ENCODE measurements at places on chromosomes 6 and 20. TPM values are rescaled to one million over a fixed set of nuclear protein-coding genes. Genes with fewer than 3 reads are reported as not detected.

Gene FLOT1
- 73.7 TPM for total RNA-seq

Gene PTCRA
- total RNA-seq = 0.56 TPM

Gene HLA-DQB1
- 10.7 TPM for total RNA-seq

Gene BMP7
- total RNA-seq = not detected

Gene ZNF391
- total RNA-seq = 0.53 TPM

Gene PNPLA1
- 0.66 TPM for total RNA-seq

Gene GPR6
- total RNA-seq = not detected

Gene DLK2
- total RNA-seq = 0.30 TPM

Gene CDSN
- total RNA-seq = not detected

Gene SPTLC3
- 0.74 TPM for total RNA-seq

Gene WFDC11
- total RNA-seq = not detected

Gene NOP56
- total RNA-seq = 375 TPM

Gene ABHD12
- 27.6 TPM for total RNA-seq

Gene XKR7
- 0.05 TPM for total RNA-seq

Gene CRIP3
- 2.1 TPM for total RNA-seq

Gene ID4
- not detected for total RNA-seq

Gene ZNF334
- 0.71 TPM for total RNA-seq

GRCh38 chr6:138105446-138105845 lies 1.8 kb downstream of the PERP start:
- H3K4me3 ChIP-seq = no peak overlapping the region
- H3K4me1 ChIP-seq = peaks cover 8% of the 10 kb centered on the region
- H3K27ac ChIP-seq = no peak overlapping the region
- H3K27me3 ChIP-seq = no peaks in the 10 kb centered on the region
- no peak for DNase-seq

GRCh38 chr20:39468703-39469102 lies 506.6 kb downstream of the DHX35 start:
- no peaks in the 10 kb centered on the region for H3K4me1 ChIP-seq
- no peaks in the 10 kb centered on the region for H3K27me3 ChIP-seq
- no peak overlapping the region for H3K27ac ChIP-seq
- no peak for DNase-seq
- H3K4me3 ChIP-seq = no peak overlapping the region

DNA sequence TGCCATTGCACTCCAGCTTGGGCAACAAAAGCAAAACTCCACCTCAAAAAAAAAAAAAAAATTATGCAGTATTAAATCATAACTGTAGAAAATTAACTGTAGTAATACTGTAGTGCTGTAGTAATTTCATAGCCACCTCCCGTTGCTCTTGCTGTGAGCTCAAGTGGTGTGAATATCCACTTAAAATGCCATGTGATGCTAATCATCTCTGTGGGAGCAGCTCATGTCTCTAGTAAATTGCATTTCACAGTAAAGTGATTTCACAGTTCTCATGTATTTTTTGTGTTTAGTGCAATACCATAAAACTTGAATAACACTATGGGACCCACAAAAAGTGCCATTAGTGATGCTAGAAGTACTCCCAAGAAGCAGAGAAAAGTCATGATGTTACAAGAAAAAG lies 14.4 kb upstream of the FAM217A start:
- DNase-seq = no peak
- no peaks in the 10 kb centered on the region for H3K27me3 ChIP-seq
- H3K27ac ChIP-seq = no peak overlapping the region
- no peaks in the 10 kb centered on the region for H3K36me3 ChIP-seq
- no peak overlapping the region for H3K4me3 ChIP-seq

DNA sequence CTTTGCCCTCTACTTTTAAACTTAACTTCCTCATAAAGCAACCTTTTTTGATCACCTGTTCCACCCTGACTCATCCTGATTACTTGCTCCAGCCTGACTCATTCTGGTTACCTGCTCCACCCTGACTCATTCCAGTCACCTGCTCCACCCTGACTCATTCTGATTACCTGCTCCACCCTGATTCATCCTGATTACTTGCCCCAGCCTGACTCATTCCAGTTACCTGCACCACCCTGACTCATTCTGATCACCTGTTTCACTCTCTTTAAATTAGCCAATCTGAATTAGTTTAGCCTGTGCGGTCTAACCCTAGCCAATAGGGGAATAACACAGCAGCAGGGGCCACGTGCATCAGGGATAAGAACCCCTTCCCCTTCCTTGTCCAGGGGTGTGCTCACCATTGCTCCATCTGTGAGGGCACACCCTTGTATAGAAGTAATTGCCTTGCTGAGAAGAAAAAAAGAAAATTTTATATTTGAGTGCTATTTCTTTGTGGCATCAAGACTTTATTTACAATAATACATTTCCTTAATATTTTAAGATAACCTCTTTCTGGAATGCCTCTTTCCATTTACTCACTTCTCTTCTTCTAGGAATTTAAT lies 17.9 kb downstream of the HLA-G start:
- no peak overlapping the region for H3K27ac ChIP-seq
- peaks cover 9% of the 10 kb centered on the region for H3K27me3 ChIP-seq
- H3K4me3 ChIP-seq = no peak overlapping the region

- H3K36me3 ChIP-seq = peaks cover 62% of the 10 kb centered on the region
- no peaks in the 10 kb centered on the region for H3K4me1 ChIP-seq
- no peak overlapping the region for H3K4me3 ChIP-seq
Measured at GRCh38 chr20:37229357-37229756, 32.3 kb downstream of the GHRH start.

GRCh38 chr20:62624325-62624690 lies 18.0 kb upstream of the SLCO4A1 start:
- peaks cover 20% of the 10 kb centered on the region for H3K4me1 ChIP-seq
- H3K4me3 ChIP-seq = no peak overlapping the region
- no peaks in the 10 kb centered on the region for H3K27me3 ChIP-seq

GRCh38 chr6:15368186-15368585 lies 122.3 kb downstream of the JARID2 start:
- no peaks in the 10 kb centered on the region for H3K27me3 ChIP-seq
- no peak overlapping the region for H3K27ac ChIP-seq
- peaks cover 11% of the 10 kb centered on the region for H3K4me1 ChIP-seq
- no peak overlapping the region for H3K4me3 ChIP-seq
- DNase-seq = no peak

- DNase-seq = no peak
- H3K27ac ChIP-seq = no peak overlapping the region
- no peaks in the 10 kb centered on the region for H3K36me3 ChIP-seq
- no peak overlapping the region for H3K4me3 ChIP-seq
Measured at GRCh38 chr20:4225745-4226144, 210.4 kb upstream of the RNF24 start.

DNA sequence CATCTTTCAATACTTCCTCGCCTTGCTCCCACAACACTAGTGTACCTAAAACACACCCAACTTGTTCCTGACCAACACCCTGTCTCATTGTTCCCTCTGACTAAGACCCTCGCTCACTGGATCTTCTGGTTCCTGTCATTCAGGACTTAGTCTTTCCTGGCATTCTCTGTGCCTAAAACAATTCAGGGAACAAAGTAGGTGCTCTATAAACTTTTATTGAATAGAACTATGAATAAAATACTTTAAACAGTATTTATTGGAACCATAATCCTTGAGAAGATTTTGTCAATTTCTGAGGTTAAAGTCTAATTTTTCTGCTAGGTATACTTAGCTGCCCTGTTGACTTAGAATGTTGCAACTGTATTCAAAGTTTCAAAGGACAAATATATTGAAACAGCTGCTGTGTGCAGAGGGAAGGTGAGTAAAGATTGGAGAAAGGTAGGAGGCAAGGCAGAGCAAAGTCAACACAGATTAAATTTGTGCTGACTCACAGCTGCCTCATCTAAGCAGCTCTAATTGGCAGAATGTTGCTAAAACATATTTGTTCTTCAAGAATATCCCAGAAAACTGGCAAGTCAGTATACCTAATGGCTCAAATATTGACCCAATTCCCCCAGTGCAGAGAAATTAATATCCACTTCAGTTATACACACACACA lies 37.6 kb downstream of the GSTA2 start:
- no peak overlapping the region for H3K4me3 ChIP-seq
- no peaks in the 10 kb centered on the region for H3K4me1 ChIP-seq
- no peaks in the 10 kb centered on the region for H3K36me3 ChIP-seq
- no peak overlapping the region for H3K27ac ChIP-seq

- no peak for DNase-seq
- H3K27me3 ChIP-seq = no peaks in the 10 kb centered on the region
- peaks cover 29% of the 10 kb centered on the region for H3K36me3 ChIP-seq
- H3K4me3 ChIP-seq = no peak overlapping the region
- no peak overlapping the region for H3K27ac ChIP-seq
- peaks cover 7% of the 10 kb centered on the region for H3K4me1 ChIP-seq
Measured at GRCh38 chr20:41411391-41411847, 44.8 kb upstream of the EMILIN3 start.

DNA sequence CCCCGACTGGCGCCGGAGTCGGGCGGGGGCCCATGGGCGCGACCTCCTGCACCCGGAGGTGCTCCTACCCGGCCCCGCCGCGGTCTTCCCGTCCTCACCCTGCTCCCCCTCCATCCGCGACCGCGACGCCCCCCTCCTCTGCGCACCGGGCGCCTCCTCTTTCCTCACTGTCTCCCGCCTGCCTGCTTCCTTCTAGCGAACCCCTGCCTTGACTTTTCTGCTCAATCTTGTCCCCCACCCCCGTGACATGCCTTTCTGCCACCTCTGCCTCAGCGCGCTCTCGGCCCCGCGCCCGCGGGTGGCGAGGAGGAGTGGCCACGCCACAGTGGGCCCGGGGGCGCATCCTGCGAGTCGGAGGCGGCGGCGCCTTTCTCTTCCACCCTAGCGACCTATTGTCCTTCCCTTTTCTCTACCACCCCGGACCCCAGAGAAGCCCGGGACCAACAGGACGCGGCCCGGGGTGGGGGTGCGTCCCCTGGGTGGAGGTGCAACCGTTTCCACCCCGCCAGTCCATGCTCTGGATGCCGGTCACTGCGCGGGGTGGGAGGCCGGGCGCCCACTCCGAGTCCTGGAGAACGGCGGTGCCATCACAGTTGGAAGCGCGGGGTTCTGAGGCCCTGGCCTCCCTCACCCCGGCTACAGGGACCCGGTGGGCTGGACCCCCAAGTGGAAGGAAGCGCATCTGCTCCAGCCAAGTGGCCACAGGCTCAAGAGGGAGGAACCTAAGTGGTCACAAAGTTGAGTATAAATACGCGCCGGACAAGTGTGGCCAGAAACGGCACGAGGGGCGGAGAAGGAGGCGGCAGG lies 2.0 kb downstream of the PDE10A start:
- H3K27ac ChIP-seq = no peak overlapping the region
- no peak for DNase-seq
- no peaks in the 10 kb centered on the region for H3K4me1 ChIP-seq

DNA sequence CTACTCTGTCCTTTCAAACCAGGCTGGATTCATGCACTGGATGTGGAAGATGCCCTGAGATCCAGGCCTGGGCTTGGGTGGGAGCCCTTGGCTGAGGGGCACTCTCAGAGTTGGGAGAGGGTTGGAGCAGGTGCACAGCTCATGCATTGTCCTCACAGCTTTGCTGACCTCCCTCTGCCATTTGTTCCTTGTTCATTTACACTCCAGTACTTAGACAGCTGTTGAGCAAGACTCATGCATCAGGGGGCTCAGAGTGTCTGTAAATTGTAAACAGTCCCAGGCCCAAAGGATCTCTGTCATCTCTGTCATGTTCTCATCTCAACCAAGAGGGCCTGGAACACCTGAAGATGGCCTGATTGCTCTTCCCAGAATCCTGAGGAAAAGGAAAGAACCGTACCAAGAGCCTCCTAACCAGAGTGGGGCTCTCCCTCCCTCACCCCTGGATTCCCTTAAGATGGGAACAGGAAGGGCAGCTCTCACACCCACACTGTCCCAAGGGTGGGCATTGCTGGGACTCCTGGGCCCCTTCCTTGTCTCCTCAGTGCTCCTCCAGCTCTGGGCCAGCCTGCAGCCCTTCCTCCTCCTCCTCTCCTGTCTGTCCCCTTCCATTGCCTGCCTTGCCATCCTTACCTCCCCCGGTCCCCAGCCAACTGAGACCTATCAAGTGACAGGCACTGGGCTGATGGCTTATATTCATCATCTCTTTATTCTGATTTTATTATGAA lies 132.9 kb downstream of the FOXO3 start:
- H3K27me3 ChIP-seq = no peaks in the 10 kb centered on the region
- no peak overlapping the region for H3K27ac ChIP-seq
- no peak overlapping the region for H3K4me3 ChIP-seq
- no peaks in the 10 kb centered on the region for H3K4me1 ChIP-seq
- DNase-seq = no peak
- H3K36me3 ChIP-seq = no peaks in the 10 kb centered on the region

- no peaks in the 10 kb centered on the region for H3K27me3 ChIP-seq
- H3K27ac ChIP-seq = no peak overlapping the region
- no peaks in the 10 kb centered on the region for H3K4me1 ChIP-seq
- DNase-seq = no peak
- H3K36me3 ChIP-seq = no peaks in the 10 kb centered on the region
Measured at GRCh38 chr20:5535125-5535756, 215.0 kb upstream of the SHLD1 start.

DNA sequence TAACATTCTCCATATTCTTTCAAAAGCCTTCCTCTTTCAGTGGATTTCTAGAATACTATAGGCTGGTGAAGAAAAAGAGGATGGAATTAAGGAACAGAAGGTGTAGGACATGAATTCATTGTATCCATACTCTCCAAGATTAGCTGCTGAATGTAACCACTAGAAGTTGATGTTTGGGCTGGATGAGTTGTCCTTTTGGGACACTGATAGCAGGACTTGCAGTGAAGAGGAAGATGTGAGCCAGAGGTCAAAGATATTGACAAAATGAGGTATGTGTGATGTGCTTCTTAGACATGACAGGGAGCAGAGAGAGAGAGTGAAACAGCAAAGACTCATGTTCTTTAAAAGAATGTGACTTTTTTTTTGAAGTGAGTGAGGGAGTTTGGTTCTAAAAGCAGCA lies 134.3 kb upstream of the MAN1A1 start:
- no peak for DNase-seq
- no peaks in the 10 kb centered on the region for H3K36me3 ChIP-seq

- H3K4me1 ChIP-seq = no peaks in the 10 kb centered on the region
- H3K27me3 ChIP-seq = no peaks in the 10 kb centered on the region
- DNase-seq = no peak
- peak overlapping the region; percentile 70 for H3K27ac ChIP-seq
- H3K36me3 ChIP-seq = no peaks in the 10 kb centered on the region
- H3K4me3 ChIP-seq = peak overlapping the region; percentile 46
Measured at GRCh38 chr20:53739799-53740785, 146.5 kb upstream of the ZNF217 start.

GRCh38 chr6:43575105-43575771 lies 600 bp downstream of the XPO5 start:
- DNase-seq = no peak
- H3K27me3 ChIP-seq = no peaks in the 10 kb centered on the region
- H3K4me1 ChIP-seq = peaks cover 21% of the 10 kb centered on the region
- H3K36me3 ChIP-seq = no peaks in the 10 kb centered on the region
- peak overlapping the region; percentile 77 for H3K4me3 ChIP-seq
- H3K27ac ChIP-seq = peak overlapping the region; percentile 89

GRCh38 chr6:3297909-3298308 lies 39.2 kb downstream of the PSMG4 start:
- no peak overlapping the region for H3K4me3 ChIP-seq
- no peaks in the 10 kb centered on the region for H3K4me1 ChIP-seq
- no peaks in the 10 kb centered on the region for H3K36me3 ChIP-seq
- no peak for DNase-seq
- no peak overlapping the region for H3K27ac ChIP-seq

GRCh38 chr6:89670935-89671565 lies 32.5 kb upstream of the LYRM2 start:
- peaks cover 86% of the 10 kb centered on the region for H3K36me3 ChIP-seq
- no peak overlapping the region for H3K27ac ChIP-seq
- DNase-seq = no peak
- H3K27me3 ChIP-seq = no peaks in the 10 kb centered on the region
- H3K4me1 ChIP-seq = no peaks in the 10 kb centered on the region

GRCh38 chr6:162973980-162974379 lies 246.2 kb downstream of the PACRG start:
- no peak overlapping the region for H3K27ac ChIP-seq
- no peaks in the 10 kb centered on the region for H3K36me3 ChIP-seq
- no peak for DNase-seq
